ENCODE measurements at places on chromosomes 7 and 10.

GRCh38 chr10:104614245-104614831 is 26.8 kb upstream of the SORCS3 start:
- no peak for DNase-seq

DNA sequence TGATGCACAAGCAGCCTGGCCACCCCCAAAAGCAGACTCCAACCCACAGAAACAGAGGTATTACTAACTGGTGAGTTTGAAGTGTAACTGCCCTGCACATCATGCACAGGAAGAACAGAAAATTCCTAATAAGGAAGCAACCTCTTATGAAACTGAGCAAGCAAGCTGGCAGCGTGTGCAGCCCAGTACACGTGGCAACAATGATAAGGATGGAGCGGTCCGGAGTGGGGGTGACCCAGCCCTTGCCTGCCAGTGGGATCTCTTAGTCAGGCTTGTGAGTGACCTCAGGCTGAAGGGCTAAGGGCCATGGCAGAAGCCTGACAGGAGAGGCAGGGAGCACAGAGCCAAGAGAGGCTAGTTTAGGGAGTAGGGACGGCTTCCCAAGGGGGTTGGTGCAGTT is 22.1 kb upstream of the AOAH start:
- no peak for DNase-seq

GRCh38 chr10:117167789-117168674 is 29.3 kb upstream of the KCNK18 start:
- DNase-seq: no peak

DNA sequence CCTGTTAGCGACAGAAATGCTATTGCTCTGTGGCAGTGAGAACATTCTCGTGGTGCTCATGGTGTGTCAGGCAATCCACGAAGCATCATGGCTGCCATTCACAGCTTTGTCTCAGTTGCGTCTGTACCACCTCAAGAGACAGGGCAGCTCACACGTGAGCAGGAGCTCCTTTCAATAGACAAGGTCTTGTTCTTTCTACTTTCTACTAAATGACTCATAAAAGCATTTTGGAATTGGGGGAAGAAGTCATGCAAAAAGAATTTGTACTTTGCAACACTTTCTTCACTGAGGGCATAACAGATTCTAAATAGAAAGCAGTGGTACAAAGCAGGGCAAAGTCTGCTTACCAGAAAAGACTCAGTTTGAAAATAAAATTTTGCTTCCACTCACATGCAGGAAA is 638.5 kb downstream of the PHTF2 start:
- peak; percentile 17 for DNase-seq

DNA sequence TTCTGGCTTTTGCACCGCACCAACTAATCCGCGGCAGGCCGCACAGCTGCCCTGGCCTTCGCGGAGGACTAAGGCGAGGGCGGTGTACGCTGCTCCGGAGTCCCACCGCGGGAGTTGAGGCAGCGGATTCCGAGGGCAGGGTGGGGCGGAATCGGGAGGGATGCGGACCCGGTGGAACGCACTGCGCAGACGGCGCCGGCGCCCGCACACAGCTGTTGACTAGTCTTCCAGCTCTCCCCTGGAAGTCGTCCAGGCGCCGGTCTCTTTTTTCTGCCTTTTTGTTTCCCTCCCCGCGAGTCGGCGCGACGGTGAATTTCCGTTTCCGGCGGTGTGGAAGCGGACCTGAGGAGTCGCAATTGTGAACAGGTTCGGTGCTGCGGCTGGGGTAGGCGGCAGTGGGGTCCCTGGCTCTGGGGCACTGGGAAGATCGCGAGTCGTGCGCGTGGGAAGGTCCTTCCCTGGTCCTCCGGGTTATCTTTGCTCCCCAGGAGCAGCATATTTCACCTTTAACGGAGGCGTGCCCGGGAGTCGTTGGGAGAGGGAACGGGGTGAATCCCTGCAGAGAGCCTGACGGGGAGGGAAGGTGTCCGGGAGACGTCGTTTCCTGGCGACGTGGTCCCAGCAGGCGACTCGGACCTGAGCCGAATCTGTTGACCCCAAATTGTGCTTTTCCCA is at the start of gene ASAH2B:
TSS of gene ASAH2B (plus strand) at position 319 of the 675 bp plus-strand sequence. CDS start 5,195 bp downstream, outside the sequence.
- DNase-seq: peak; percentile 58

GRCh38 chr7:49481075-49481474 is 292.4 kb upstream of the VWC2 start:
- DNase-seq: no peak

DNA sequence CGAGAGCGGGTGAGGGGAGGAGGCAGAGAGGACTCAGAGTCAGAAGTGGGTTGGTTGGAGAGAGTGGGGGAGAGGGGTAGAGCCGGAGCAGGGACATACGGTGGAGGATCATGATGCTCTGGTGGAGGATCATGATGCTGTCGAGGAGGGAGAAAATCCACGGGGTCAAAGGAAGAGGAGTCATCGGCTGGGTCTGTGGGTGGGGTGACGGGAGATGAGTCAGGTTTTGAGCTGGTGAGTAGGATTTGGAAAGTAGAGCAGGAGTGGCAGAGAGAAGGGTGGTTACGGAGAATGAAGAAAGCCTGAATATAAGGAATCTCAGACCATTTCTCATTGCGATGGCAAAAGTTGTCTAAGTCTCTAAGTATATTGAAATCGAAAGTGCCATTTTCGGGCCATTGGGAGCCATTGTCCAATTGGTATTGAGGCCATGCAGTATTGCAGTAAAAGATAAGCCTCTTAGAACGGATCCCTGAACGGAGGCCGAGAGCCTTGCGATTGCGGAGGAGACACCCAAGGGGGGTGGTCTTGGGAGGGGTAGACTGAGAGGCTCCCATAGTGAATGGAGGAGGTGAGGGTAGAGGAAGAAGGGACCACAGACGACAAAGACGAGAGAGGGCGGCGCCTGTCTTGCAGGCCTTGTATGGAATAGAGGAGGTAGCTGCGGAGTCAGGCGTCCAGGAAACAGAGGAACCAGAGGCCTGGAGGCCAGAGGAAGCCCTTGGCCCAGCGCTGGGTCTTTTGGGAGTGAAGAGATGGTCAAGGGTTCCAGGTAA is 23.8 kb downstream of the SCIN start:
- DNase-seq: no peak

DNA sequence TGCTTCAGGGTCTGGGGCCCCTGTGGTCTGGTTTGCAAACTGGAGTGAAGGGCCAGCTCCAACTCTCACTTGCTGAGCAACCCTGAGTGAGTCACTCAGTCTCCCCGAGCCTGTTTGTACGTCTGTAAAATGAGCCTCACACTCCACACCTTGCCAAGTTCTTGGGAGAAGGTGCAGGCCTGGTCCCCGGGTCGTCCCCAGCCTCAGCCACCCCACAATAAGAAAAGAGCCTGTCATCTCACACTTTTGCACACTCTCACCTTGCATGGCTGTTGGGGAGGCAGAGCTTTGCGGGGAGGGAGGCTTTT is 5.2 kb downstream of the GRIFIN start:
- DNase-seq: no peak

GRCh38 chr10:107546284-107546683 is 381.8 kb upstream of the SORCS1 start:
- peak; percentile 6 for DNase-seq

- no peak for DNase-seq
Observed at GRCh38 chr10:19638896-19639233, 177.4 kb upstream of the PLXDC2 start.

- DNase-seq: no peak
Observed at GRCh38 chr10:114395366-114396022, 8.8 kb downstream of the AFAP1L2 start.

- DNase-seq: no peak
Observed at GRCh38 chr7:9822458-9823290, 1151.0 kb upstream of the PHF14 start.

DNA sequence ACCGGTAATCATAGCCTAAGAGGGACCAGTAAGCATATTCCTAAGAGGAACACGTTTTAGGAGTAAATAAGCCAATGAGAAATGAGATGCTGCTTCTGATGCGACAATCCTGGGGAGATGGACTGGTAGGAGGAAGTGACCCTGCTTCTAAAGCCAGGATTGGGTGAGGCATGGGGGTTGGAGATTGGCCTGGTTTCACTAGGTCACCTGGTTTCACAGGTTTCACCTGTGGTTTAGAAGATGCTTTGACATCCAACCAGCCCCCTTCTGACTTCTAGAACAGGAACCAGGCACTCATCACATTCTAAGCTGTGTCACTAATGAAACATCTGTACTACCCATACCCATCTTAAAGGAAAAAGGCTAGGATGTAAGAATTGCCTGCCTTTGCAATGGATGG is 53.0 kb upstream of the BAMBI start:
- DNase-seq: no peak

DNA sequence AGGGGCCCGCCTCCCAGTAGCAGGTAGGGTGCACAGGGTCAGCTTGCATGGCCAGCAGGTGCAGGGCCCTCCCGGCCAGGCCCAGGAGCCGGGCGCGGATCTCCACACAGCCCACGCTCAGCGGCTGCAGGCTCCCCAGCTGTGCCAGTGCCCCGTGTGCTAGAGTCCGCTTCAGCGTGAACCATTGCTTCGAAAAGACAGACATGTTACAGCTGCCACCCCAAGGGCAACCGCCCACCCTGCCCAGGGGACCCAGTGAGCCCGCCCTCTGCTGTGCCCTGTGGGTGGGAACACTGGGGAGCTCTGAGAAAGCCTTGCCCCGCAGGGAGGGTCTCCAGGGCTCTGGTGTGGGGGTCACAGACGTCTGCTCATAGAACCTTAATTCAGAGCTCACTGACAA is 64.3 kb upstream of the NKX6-2 start:
- no peak for DNase-seq

DNA sequence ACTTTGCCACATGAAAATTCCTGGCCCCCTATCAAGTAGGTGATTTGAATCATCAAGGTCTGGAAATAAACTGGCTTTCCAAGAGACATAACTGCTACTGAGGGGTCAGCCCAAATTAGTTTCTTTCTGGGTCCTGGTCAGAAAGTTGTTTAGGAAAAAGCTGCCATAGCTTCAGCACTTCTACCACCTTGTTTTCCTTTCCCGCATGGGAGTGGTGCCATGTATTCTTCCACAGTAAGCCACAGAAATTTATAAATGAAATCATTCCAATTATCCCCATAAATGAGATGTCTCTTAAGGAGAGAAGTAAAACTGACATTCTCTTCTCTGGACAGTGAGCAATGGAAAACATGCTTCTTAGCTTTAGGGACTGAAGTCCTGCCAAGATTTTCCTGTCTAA is 80.8 kb downstream of the PHYHIPL start:
- no peak for DNase-seq

- DNase-seq: no peak
Observed at GRCh38 chr10:129756912-129757901, 206.9 kb downstream of the EBF3 start.

GRCh38 chr10:124911124-124912067 is 30.5 kb upstream of the ZRANB1 start:
- no peak for DNase-seq

- peak; percentile 58 for DNase-seq
Observed at GRCh38 chr10:79298403-79299244, 48.6 kb upstream of the PPIF start.

DNA sequence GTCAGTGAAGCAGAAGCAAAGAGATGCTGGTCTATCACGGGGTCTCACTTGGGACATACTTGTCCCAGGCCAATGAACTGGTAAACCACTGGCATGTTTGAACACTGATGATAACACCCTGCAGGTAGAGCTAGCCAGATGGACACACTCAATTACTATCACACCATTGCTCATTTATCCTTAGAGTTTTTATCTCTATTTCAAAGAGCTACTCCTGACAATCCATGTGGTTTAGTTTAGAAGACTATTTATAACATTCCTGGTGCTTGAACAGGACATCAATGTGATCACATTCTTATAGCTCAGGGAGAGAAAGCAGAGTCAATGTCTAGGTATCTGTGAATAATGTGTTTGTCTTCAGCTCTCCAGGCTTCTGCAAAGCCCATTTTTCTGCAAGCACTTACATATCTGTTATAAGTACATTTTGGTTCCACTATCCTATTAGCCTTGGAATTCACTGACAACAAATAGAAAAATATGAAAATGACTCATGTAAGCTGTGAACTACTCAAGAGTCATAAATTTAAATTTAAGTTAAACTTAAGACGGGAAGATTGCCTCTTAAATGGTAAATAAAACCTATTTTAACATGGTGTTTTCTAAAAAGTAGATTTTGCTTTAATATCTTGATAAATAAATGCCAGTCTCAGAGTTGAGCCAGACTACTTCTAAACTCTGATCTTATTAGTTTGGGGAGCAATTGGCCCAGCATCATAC is 106.7 kb upstream of the MBL2 start:
- DNase-seq: peak; percentile 55

- DNase-seq: no peak
Observed at GRCh38 chr10:89563861-89564478, 28.6 kb upstream of the SLC16A12 start.

Measured in fibroblast of skin of left biceps (primary cell).